Activated naive CD4-positive, alpha-beta T cell treated with Interleukin-2 at 50 U/mL for 16 hours (primary cell): ENCODE measurements at places on chromosomes 4 and X.

GRCh38 chrX:125505207-125505606, 185.5 kb downstream of the TEX13C start:
- DNase-seq = no peak

DNA sequence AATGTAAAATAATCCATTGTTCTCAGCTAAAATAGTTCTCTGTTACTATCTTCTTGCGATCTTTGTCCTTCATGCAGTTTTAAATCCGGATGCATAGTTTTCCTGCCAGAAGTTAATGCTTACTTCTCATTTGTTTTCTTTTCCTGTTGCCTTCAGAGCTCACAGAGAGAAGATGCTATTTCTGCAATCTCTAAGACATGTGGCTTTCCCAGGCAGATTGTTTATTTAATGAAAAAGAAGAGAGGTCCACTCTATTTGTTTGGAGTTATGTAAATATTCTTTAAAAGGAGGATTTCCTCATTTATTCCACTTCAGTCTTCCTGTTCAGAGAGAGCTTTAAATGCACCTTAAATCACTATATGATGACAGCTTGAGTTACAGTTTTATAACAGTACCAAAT, 39.3 kb upstream of the HPGD start:
- DNase-seq = no peak

DNA sequence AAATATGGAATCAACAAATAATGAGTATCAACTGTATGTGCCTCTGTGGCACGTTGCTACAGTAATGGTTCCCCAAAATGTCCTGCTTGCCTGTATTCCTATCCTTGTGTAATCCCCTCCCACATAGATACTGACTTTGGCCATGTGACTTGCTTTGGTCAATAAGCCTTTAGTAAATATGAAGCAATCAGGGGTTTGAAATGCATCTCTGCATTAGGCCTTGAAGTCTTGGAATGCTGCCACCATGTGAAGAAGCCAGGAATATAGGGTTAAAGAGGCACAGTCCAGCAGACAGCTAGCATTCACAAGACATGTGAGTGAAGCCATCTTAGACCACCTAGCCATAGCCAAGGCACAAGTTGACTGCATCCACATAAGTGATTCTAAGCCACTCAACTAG, 190.9 kb downstream of the GABRB1 start:
- no peak for DNase-seq

- no peak for DNase-seq
Measured at GRCh38 chrX:65643531-65644052, 23.9 kb upstream of the MSN start.

- no peak for DNase-seq
Measured at GRCh38 chr4:156408749-156409148, 455.1 kb upstream of the CTSO start.

DNA sequence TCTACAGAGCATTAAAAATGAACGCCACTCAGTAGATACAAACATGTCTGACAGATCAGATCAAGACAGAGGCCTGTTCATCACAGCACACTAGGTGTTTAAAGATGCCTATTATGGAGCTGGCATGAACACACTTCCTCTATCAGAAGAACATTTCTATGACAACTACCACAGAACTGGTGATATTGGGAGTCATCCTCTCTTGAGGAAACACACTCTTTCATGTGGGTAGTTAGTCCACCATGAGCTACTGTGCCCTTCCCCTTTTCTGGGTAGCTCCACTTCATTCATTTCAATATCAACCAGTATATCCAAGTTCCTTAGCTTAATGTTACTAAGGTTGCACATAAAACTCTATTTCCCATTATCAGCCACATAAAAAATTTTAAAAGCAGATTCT, 46.7 kb downstream of the MAOB start:
- no peak for DNase-seq

GRCh38 chr4:155288999-155289398, 80.6 kb downstream of the NPY2R start:
- DNase-seq = no peak

- no peak for DNase-seq
Measured at GRCh38 chrX:3567686-3568085, 145.8 kb downstream of the PRKX start.
